ENCODE measurements at places on chromosomes 16 and 17.

GRCh38 chr17:6408276-6408675, 26.6 kb downstream of the AIPL1 start:
- no peak for DNase-seq

DNA sequence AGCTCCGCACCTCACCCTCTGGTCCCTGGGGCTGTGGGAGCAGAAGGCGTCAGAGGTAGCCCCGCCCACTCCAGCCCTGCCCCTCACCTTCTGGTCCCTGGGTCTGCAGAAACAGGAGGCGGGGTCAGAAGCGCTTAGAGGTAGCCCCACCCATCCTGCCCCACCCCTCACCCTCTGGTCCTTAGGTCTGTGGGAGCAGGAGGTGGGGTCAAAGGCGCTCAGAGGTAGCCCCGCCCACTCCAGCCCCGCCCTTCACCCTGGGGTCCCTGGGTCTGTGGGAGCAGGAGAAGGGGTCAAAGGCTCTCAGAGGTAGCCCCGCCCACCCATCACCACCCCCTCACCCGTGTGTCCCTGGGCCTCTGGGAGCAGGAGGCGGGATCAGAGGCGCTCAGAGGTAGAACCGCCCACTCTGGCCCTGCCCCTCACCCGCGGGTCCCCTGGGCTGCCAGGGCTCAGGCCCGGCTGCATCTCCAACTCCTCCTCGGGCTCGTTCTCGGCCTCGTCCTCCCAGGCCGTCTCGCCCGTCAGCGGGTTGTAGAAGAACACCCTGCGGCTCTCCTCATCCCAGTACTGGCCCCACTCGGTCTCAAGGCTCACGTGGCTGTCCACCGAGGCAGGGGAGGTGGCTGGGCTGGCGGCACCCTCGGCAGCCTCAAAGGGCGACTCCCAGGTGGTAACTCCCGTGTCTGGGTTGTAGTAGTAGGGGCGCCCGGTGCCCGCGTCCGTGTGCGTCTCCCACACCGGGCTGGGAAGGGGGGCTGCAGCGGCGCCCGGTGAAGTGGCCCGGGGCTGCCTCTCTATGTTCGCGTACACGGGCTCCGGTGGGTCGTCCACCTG, 27.2 kb downstream of the ARHGAP27 start:
- no peak for DNase-seq

GRCh38 chr17:68127914-68128313, 92.4 kb downstream of the KPNA2 start:
- no peak for DNase-seq

DNA sequence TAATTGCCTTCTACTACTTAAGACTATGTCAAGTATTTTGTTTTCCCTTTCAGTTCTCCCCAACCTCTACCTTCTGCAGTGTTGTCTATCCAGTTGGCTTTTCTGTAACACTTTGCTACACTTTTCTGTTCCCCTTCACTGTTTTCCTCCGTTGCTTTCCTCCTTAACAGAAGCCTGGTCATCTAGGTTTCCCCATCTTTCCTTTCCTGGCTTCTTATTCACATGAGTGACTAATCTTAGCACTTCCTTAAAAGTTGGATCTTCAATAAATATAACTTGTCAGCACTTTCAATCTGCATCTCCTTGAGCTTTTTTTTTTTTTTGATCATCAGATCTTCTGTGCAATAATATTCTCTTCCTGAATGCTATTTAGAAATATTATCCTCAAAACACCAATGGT, 2.8 kb upstream of the SLFN11 start:
- no peak for DNase-seq

DNA sequence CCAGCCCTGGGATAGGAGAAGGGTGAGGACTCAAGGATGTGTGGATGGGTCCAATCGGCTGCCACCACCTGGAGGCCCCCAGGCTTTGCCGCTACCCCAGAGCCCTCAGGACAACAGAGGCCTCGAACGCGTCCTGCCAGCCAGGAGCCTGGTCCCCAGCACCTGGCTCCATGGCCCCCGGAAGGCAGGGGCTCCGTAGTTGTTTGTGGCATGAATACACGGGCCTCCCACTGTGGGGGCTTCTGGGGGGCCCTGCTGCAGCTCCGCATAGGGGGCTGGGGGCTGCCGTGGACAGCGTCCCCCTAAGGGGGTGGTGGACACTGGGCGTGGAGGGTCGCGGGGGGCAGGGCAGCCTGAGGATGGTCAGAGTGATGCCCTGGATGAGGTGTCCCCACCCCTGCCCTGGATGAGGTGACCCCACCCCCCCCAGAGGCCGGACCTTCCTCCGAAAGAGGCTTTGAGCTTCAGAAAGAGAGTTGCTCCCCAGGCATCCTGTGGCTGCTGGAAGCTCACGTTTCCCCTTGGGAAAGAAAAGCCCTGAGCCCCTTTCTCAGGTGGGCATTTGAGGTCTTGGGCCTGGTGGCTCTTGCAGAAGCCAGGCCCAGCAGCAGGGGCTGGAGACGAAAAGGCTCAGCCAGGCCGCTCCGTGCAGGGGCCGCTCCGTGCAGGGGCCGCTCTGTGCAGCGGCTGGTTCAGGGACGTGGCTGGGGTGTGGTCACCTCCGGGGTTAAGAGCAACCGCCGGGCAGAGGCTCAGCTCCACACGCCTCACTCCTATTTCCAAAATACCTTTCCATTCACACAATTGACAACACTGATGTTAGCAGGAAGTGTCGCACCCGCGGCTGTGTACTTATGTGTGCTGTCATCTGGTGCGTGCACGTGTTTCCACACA, 40.3 kb upstream of the GNG13 start:
- no peak for DNase-seq

DNA sequence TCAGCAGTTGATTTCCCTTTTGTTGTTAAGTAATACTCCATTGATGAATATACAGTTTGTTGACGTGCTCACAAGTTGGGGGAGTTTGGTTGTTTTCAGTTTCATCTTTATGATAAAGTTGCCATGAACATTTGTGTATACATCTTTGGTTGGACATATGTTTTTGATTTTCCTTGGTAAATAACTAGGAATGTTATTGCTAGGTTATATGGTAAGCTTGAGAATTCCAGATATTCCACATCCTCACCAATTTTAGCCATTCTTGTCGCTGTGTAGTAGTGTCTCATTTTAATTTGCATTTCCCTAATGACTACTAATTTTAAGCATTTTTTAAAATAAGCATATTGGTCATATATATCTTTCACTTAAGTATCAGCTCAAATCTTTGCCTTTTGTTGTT, 55.0 kb upstream of the RASL10B start:
- DNase-seq: no peak

DNA sequence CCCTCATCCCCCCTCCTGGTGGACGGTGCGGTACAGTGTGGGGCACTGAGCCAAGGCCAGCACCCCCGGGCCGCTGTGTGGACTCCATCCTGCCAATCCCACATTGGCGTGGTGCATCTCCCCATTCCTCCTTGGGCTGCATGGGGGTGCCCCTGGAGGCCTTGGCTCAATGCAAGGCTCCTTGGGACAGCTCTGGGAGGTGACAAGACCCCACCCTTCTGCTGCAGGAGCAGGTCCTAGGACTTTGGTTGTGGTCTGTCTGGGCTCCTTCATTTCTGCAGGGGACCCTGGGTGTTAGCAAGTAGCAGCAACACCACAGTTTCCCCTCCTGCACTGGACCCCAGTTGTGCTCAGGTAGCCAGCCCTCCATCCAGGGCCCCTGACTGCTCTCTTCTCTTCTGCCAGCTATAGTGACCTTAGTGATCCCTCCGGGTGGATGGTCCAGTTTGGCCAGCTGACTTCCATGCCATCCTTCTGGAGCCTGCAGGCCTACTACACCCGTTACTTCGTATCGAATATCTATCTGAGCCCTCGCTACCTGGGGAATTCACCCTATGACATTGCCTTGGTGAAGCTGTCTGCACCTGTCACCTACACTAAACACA, 1.3 kb downstream of the PRSS21 start:
- no peak for DNase-seq

DNA sequence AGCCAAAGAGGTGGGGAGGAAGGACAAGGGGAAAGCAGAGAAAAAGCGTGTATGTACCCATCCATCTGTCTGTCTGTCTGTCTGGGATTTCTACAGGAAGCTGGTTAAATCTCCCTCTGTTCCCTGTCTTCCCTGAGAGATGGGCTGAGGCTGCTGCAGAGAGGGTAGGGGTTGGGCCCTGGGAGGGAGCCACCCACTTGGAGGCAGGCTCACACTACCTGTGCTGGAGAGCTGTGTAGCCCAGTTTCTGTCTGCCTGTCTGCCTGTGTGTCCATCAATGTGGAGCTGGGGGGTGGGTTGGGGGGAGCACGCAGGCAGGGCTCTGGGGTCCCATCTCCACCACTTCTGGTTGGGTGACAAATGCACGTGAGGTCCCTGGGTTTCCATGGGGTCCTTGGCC, 18.6 kb upstream of the C17orf113 start:
- DNase-seq: no peak

DNA sequence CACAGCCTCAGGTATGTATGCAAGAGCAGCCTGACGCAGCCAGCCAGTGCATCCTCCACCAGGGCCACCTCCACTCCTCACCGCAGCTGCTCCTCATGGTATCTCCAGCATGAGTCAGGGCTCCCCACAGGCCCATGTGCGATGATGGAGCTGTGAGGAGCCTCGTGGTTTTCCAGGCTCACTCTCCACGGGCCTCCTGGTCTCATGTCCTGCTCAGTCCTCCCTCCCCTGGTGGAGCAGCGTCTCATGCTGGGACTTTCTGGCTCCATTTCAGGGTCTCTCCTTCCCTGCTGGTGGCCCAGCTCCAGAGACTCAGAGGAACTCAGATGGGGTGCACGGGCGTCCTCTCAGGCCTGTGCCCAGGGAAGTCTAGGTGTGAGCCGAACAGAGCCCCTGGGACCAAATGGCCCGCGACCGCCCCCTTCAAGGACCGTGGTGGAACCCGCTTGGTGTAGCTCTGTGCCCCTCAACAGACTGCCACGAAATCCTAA, 70.4 kb downstream of the METRNL start:
- no peak for DNase-seq

DNA sequence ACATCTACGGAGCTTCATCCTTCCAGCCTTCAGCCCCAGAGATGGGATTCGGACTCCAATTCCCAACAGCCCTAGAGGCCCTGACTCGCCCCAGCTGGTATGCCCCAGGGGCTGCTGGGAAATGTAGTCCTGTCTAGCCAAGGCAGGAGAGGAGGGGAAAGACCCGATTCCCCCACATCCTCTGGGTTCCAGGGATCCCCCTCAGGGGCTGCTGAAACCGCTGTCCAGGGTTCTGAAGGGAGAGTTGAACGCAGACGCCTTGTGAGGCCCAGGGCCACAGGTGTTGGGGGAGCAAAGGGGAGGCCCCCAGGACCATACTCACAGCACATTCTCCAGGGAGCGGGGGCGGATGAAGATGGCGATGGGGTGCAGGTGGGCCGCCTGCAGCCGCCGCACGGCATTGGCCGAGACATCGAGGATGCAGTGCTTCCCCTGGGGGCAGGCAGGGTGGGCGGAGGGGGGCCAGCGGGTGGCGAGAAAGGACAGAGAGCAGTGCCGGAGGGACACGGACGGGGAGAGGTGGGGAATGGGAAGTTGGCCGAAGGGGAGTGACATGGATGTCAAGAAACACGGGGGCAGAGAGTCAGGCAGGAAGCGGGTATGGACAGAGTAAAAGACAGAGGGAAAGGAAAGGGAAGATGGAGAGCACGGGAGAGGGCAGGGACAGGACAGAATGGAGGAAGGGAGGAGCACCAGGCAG, 12.6 kb upstream of the ASGR1 start:
- DNase-seq: no peak

DNA sequence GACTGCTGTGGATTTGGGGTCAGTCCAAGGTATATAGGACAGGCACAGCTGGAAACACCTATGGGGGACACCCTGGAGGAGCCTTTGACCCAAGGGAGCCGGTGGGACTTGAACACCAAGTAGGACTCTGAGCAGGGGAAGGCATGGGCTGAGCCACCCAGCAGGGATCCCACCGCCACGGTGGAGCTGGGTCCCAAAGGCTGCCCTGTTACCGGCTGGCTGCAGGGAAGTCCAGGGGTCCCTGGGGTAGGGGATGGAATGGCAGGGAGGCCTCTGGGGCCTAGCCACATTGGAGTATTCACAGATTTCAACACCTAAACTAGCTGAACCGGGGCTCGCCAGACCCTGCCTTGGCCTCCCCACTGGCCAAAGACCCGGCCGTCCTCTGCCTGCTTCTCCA, 39.7 kb upstream of the CREBBP start:
- no peak for DNase-seq
